ENCODE measurements at places on chromosomes 6 and 20.

DNA sequence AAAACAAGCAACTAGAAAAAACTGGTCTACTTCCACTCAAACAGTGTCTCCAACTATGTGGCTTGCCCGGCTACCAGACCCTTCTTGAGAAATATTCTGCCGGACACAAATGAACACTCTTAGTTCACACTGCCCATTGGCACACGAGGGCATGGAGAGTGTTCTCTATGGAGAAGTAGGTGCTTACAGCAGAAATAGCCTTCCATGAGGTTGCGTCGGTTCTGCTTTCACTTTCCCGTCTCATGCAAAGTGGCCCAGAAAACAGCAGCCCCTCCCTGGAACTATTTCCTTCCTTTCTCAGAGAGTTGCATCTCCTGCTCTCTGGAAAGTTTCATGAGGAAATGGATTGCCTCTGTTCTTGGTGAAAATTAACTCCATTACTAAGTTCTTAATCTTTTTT, 9.5 kb upstream of the HLA-DOA start:
- no peak for DNase-seq

- no peak for DNase-seq
Measured at GRCh38 chr6:53898026-53898795, 103.4 kb downstream of the LRRC1 start.

DNA sequence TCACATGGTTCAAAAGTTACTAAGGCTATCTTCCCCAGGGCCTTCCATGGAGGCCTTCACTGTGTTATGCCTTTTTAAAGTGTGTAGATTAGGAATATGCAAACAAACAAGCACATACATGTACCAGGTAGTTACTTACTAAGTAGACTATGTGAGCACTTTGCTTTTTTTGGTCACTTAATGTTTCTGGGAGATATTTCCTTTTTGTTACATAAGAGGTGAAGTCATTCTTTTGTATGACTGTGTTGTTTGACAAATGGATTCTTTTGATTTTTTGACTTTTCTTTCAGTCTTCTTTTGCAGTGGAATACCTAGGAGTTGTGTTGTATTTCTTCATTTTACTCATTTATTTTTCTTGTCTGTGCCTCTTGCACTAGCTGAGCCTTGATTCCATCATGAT, 39.6 kb upstream of the BCAS1 start:
- no peak for DNase-seq

DNA sequence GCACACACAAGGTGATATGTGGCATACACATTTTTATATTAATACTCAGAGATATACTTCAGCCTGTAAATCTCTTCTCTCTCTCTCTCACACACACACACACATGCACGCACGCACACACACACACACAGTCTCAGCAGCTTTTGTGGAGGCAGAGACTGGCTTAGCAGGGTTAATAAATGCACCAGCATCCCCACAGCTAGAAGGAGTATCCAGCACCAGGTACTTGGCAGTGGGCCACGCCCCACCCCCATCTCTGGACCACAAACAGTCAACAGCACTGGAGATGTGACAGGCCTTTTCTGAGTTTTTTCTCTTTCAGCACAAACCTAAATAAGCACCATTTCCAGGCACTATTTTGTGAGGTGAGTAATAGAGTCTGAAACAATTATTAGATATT, 47.3 kb upstream of the LRFN2 start:
- no peak for DNase-seq

GRCh38 chr6:90261801-90262200, 34.8 kb downstream of the BACH2 start:
- DNase-seq, result no peak

GRCh38 chr6:166627875-166628801, 1.1 kb upstream of the RPS6KA2 start:
- no peak for DNase-seq

DNA sequence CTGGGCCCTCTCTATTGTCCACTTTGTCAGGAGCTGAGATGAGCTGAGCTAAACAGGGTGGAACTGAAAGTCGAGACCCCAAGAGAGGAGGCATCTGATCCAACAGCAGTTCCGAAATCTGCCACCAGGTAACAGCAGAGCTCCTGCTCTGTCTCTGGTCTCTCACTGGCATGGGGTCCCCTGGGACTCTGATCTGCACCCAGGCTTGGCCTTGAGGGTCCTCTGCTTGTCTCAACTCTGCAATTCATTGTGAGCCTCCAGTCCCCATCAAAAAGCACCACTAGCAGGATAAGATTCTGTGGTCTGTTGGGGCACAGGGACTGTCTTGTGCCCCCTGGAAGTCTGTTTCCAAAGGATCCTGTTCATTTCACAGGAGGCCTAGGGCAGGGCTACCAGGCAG, 62.5 kb upstream of the TOP1 start:
- no peak for DNase-seq

All from D721Med (cell line).